ENCODE measurements at places on chromosomes 3 and 15. TPM values are rescaled to one million over a fixed set of nuclear protein-coding genes. Genes with fewer than 3 reads are reported as not detected.
A peak's percentile ranks its signal among the peaks of the same experiment; 100 is the strongest.

RHOV gene
- 4.9 TPM for polyA plus RNA-seq

FAM3D gene
- polyA plus RNA-seq = not detected

PLIN1 gene
- polyA plus RNA-seq = 0.27 TPM

PLA2G4D gene
- polyA plus RNA-seq = not detected

TIMP4 gene
- polyA plus RNA-seq = 13.1 TPM

SYNM gene
- 37.7 TPM for polyA plus RNA-seq

C3orf85 gene
- polyA plus RNA-seq = not detected

VWA5B2 gene
- 0.47 TPM for polyA plus RNA-seq

CEMIP gene
- polyA plus RNA-seq = 0.54 TPM

SKOR1 gene
- 0.11 TPM for polyA plus RNA-seq

GRCh38 chr3:177692304-177692975, 495.2 kb upstream of the TBL1XR1 start:
- DNase-seq = no peak

GRCh38 chr3:12904951-12905315, 63.6 kb upstream of the RPL32 start:
- DNase-seq = no peak

- peak; percentile 84 for DNase-seq
Measured at GRCh38 chr15:59174835-59175831, 31.5 kb upstream of the LDHAL6B start.

GRCh38 chr15:55770806-55771205, 27.9 kb upstream of the PRTG start:
- DNase-seq = no peak

DNA sequence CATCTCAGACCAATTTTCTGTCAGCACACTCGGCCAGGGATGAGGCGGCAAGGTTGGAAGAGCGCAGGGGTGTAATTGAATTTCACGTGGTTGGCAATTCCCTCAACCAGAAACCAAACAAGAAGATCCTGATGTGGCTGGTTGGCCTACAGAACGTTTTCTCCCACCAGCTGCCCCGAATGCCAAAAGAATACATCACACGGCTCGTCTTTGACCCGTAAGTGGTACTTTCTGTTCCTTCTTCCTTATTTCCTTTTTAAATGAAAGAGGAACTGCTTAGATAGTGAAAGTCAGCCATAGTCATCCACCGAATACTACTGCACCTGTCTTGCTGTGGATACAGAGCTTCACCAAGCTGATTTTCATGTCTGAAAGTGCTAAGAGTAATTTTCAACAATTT, 60.1 kb downstream of the SGO1 start:
- DNase-seq = no peak

- no peak for DNase-seq
Measured at GRCh38 chr3:191070201-191070600, 128.8 kb upstream of the OSTN start.

- no peak for DNase-seq
Measured at GRCh38 chr3:16050641-16051467, 123.6 kb upstream of the GALNT15 start.

DNA sequence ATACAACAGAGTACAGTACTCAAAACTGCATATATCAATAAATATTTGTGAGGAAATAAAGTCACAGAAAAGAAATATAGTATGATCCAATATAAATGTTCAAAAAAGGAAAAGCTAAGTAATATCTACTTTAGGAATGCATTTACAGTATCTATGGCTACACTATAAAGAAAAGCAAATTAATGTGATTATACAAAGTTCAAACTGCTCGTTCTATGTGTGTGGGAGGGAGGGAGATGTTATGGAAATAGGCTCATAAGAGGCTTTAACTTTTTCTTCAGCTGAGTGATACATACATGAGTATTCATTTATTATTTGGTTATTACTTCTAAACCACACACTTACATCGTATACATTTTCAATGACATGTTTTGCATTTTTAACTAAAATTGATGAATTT, 377.7 kb upstream of the AGTR1 start:
- DNase-seq = no peak

DNA sequence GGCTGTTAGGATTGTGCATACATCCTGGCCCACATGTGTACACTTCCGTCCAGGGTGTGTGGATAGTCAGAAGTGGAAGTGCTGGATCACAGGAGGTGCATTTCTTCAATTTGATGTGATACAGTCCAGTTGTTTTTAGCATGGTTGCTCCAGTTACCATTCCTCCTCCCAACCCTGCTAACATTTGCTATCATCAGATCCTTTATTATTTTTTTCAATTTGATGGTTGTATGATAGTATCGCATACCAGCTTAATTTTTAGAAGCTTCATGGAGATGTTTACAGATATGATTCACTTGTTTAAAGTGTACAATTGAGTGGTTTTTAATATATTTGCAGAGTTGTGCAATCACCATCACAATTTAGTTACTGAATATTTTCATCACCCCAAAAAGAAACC, 202.7 kb downstream of the ITPR1 start:
- DNase-seq = no peak

- no peak for DNase-seq
Measured at GRCh38 chr15:75857886-75858285, 14.6 kb downstream of the UBE2Q2 start.

- no peak for DNase-seq
Measured at GRCh38 chr3:117688583-117688982, 979.0 kb downstream of the TUSC7 start.

DNA sequence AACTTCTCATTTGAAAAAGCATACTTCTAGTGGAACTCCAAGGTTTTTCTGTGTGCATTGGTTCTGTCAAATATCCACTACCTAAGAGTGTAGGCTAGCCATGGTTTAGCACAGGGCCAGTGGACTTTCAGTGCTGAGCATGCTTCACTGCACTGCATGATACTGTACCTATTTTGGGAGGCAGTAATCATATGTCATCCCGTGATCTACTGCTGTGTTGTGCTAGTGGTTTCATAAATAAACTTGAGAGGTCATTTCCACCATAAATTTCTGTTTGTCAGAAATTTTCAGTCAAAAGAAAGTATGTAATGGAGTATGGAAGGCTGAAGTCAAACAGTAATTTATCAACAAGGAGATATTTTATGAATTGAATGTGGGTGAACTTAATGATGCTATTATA, 203.6 kb downstream of the ROBO1 start:
- no peak for DNase-seq

- no peak for DNase-seq
Measured at GRCh38 chr3:46052531-46052930, 25.2 kb upstream of the XCR1 start.

DNA sequence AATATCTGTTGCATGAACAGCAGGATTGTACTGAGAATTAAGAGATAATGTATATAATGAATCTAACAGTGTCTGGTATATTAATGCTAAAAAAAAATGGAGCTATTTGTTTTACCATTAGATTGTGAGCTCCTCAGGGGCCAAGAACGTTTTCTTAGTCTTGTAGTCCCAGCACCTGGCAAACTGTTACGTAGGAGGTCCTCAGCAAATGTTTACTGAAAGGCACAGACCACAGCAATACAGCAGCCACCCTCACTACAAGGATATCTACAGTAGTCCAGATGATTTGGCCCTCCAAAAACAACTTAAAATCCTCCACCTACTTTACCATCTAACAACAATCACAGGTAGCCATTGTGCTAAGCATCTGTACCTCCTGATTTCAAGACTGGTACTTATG, 59.7 kb downstream of the MSL2 start:
- no peak for DNase-seq

DNA sequence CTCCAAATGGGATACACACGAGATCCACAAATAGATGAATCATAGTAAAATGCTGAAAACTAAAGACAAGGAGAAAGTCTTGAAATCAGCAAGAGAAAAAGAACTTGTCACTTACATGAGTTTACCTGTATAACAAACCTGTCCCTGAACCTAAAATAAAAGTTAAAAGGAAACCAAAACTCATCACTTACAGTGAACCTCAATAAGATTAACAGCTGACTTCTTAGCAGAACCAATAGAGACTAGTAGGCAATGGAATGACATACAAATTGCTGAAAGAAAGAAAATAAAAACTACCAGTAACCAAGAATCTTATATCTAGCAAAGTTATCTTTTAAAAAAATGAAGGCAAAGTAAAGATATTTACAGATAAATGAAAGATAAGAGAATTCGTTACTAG, 27.4 kb downstream of the SEC22A start:
- DNase-seq = peak; percentile 25

GRCh38 chr15:82839136-82839535, 29.7 kb downstream of the WHAMM start:
- DNase-seq = no peak

- DNase-seq = no peak
Measured at GRCh38 chr3:150793641-150794040, 30.7 kb upstream of the SIAH2 start.

DNA sequence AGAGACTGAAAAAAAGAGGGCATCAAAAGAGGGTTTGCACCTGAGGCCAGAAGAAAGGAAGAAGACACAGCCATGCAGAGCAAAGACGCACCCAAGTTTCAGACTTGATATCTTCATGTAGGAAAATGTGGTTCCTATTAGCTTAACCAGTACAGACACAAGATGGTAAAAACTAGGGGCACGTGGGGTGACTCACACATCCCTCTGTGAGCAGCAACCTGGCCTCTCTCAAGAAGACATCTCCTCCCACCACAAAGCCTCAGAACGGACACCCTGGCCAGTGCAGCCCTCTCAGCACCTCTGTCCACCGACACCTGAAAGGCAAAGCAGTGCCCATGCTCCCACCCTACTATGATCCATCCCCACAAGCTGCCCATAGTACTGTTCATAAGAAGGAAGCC, 33.3 kb downstream of the GLB1 start:
- DNase-seq = no peak

DNA sequence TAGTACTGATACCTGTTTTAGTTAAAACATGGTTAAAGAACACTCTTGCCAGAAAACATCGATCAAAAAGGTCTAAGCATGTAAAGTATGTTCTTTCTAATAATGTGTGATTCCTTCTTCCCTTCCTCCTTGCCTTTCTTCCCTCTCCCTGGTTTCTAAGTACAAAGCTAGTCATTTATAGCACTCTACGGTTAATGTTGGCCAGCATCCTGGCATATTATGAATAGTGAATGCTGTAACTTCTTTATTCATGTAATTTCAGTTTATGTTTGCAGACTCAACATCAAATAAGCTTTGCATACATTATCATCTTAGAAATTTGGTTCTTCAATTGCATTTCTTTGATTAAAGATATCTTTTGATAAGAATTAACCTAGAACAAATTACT, 27.1 kb downstream of the P2RY12 start:
- no peak for DNase-seq

GRCh38 chr15:70327328-70327855, 229.7 kb upstream of the TLE3 start:
- no peak for DNase-seq
